ENCODE measurements at places on chromosomes 6 and 20.

DNA sequence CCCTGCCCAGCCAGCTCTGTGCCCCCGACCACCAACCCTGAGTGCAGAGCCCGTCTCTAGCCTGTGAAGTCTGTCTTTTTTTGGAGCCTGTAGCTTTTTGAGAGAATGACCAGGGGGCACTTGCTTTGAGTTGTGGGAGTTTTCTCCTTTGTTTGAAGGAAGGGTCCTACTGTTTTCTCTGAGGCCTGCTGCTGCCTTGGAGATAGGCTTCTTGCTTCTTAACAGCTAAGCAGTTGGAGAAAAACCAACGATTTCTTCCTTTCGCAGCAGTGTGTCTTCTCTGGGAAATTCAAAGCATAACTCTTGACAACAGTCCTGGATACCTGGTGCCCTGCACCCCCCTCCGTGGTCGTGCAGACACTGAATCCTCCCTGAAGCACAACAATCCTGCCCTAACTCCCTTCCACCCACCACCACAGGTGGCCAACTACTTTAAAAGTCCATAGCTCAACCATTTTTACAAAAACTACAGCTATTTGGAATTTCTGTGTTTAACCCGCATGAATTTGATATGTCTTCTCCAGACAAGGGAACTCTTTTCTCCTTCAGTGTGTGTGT is 61.0 kb downstream of the FAM50B start:
- DNase-seq, result no peak

- DNase-seq, result no peak
These were observed 103.1 kb downstream of the QRSL1 start for GRCh38 chr6:106732376-106732940.

- no peak for DNase-seq
These were observed 99.7 kb downstream of the TULP4 start for GRCh38 chr6:158411998-158412397.

DNA sequence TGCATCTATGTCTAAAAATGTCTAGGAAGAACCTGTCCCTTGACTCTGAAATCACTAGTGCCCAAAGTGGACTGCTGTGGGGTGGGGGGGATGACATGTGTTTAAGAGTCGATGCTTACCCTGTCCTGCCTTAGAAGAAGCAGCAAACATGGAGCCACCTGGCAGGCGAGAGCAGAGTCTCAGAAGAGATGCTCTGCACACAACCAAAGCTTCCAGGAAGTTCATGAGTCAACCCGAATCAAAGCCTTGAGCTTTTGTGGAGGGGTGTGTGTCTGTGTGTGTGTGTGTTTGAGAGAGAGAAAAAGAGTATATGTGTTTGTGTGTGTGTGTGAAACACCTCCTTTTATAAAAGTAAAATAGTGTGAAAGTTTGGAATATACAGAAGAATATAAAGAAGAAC is 269.9 kb downstream of the ALDH8A1 start:
- DNase-seq, result no peak

DNA sequence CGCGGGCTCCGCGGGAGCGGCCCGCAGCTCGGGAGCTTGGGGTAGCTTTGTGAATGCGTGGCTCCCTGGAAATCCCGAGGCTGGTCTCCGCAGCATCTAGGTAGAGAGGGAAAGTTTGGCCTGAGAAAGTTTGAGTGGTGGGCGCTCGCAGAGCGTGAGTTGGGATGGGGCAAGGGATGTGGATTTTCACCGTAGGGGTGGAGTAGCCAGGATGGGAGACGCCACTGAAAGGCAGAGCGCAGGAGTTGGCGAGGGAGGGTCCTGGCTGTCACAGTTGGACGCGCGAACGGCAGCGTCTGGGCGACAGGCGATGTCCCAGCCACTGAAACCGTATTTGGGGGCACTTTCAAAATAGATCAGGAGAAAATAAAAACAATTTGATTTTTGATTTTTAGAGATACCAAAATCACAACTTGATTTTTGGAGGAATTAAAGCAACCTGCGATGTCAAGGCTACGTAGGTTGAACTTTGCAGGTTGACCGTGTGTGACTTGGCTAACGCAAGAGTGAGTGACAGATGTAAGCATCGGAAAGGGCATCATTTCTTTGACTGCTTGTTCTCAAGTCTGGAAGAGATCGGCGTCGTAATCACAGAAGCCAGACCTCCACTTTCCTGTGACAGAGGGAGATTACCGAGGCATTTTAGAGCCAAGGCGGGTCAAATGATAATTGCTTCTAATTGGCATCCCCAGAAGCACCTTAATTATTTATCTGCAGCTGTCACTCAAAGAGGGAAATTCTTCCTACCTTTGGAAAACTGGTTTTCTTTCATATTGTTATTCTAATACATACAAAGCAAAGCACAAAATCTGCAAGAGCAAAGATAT is 646 bp downstream of the HEY2 start:
- peak; percentile 90 for DNase-seq

Measured in erythroblast (primary cell).